ENCODE measurements at places on chromosomes 1 and 21. TPM values are rescaled to one million over a fixed set of nuclear protein-coding genes. Genes with fewer than 3 reads are reported as not detected.

Gene CFAP57
- total RNA-seq, result not detected

DNA sequence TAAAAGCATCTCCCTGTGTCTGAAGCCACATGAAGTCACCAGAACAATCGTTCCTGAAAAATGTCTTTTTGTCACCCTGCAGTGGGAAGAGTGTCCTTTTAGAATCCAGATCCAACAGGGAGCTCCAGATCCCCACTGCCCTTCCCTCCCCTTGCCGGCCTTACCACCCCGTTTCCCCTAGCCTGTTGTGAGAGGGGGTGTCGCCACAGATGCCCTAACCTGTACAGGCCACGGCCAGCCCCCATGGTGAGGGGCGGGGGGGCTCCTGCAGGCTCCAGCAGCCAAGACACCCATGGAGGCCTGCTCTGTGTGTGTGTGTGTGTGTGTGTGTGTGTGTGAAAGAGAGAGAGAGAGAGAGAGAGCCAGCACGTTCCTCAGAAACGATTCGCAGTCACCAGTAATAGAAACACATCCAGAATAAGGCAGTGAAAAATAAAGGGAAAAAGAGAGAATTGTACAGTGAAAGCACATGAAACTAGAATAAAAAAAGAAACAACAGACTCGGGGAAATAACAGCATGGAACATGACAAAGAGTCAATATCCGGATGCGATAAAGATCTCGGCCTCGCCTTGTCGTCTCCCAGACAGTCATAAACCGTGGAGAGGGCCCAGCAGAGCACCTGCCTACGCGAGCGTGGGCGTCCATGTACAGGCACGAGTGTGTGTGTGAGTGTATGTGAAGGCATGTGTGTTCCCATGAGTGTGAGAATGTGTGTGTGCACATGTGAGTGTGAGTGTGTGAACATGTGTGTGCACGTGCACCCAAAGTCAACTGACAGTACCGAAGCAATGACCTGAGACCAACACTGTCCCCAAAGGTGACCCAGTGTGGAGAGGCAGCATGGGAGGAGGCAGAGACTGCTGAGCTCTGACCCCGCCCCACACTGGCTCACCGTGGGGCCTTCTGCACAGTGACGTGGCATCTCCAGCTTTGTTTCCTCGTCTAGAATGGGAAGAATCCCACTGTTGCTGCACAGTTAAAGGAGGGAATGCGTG, 303.8 kb downstream of the NPHP4 start:
- no peak overlapping the region for H3K4me3 ChIP-seq
- no peak for DNase-seq
- no peak overlapping the region for H3K27ac ChIP-seq
- no peaks in the 10 kb centered on the region for H3K36me3 ChIP-seq
- H3K27me3 ChIP-seq, result no peaks in the 10 kb centered on the region

Gene CNR2
- 0.15 TPM for total RNA-seq

GRCh38 chr1:171405391-171405714, 80.0 kb upstream of the PRRC2C start:
- no peaks in the 10 kb centered on the region for H3K36me3 ChIP-seq
- no peak for DNase-seq
- H3K4me3 ChIP-seq, result no peak overlapping the region

DNA sequence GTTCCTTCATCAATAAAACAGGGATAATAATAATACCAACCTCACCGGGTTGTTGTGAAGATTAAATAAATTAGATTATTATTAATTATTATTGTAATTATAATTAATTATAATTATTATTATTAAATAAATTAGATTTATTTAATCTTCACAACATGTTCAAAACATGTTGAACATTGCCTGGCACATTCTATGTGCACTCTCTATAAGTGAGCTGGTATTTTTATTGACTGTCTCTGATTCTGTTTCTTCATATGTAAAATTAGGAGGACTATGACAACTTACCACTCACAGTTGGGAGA, 834 bp upstream of the C8B start:
- H3K27ac ChIP-seq, result no peak overlapping the region
- H3K4me1 ChIP-seq, result no peaks in the 10 kb centered on the region
- DNase-seq, result no peak
- H3K4me3 ChIP-seq, result no peak overlapping the region
- H3K27me3 ChIP-seq, result no peaks in the 10 kb centered on the region

DNA sequence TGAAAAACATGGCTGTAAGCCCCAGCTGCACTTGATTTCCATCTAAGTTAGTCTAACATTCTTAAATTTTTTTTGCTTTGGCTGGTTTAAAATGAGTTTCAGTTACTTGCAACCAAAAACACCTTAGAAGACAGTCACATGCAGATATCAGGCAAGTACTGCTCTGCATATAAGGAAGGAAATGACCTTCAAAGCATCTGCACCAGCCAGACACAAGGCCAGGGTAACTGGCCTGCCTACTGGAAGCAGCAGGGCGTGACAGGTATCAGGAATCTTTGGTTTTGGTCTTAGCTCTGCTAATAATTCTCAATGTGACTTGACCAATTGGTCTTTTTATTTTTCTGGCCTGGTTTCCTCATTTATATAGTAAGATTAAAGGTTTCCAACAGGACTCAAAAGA, 33.5 kb downstream of the SCYL3 start:
- H3K27me3 ChIP-seq, result no peaks in the 10 kb centered on the region
- H3K27ac ChIP-seq, result no peak overlapping the region
- H3K4me1 ChIP-seq, result no peaks in the 10 kb centered on the region
- H3K4me3 ChIP-seq, result no peak overlapping the region

DNA sequence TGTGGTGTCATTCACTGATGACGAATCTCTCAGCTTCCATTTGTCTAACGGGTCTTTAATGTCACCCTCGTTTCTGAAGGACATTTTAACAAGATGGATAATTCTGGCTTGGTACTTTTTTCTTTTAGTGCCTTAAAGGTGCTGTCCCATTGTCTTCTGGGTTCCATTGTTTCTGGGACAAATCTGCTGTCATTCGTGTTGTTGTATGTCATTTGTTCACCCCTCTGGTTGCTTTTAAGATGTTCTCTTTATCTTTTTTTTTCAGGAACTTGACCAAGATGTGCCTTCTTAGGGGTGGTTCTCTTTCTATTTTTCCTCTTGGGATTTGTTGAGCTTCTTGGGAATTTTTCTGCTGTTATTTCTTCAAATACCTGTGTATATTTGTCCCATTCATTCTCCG, 14.0 kb upstream of the MMEL1 start:
- H3K27me3 ChIP-seq, result peaks cover 8% of the 10 kb centered on the region
- H3K36me3 ChIP-seq, result no peaks in the 10 kb centered on the region
- H3K4me3 ChIP-seq, result no peak overlapping the region
- peaks cover 15% of the 10 kb centered on the region for H3K4me1 ChIP-seq
- no peak for DNase-seq

Gene PEX11B
- 14.2 TPM for total RNA-seq

DNA sequence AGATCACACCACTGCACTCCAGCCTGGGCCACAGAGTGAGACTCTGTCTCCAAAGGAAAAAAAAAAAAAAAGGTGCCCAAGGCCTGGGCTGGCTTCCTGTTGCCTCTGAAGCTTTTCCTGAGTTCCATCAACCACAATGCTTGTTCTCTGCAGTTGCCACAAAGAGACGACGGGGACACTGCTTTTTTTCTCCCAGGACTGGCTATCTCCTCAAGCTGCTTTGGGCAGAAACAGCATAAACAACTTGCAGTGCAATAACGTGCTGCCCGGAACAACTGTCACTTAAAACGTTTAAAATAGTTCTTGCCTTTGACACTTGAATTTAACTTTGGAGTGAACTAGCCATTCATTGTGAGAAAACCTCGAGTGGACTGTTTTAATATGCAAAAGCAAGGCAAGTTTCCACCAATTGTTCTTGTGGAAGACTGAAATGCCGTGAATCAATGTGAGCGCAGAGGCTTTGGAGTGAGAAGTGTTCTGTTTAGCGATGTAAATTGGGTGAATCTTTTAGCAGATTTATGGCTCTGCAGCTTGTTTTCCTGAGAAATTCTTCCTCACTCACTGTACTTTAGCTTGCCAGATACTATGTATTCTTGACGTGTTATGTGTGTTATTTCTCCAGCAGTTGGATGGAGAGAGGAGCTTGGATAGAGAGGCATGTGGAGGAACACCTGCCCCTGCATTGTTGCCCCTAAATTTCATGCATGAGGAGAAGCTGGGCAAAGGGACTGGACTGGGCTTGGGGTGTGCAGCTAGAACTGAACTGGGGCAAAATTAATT, 188.1 kb upstream of the KIAA0040 start:
- no peak for DNase-seq
- H3K4me1 ChIP-seq, result no peaks in the 10 kb centered on the region
- H3K27me3 ChIP-seq, result no peaks in the 10 kb centered on the region
- no peaks in the 10 kb centered on the region for H3K36me3 ChIP-seq
- no peak overlapping the region for H3K27ac ChIP-seq
- H3K4me3 ChIP-seq, result no peak overlapping the region

GRCh38 chr1:24386931-24387330, 26.7 kb downstream of the STPG1 start:
- H3K27me3 ChIP-seq, result no peaks in the 10 kb centered on the region
- H3K4me1 ChIP-seq, result peaks cover 29% of the 10 kb centered on the region
- no peak overlapping the region for H3K27ac ChIP-seq
- no peak overlapping the region for H3K4me3 ChIP-seq

- H3K36me3 ChIP-seq, result peaks cover 11% of the 10 kb centered on the region
- no peak overlapping the region for H3K27ac ChIP-seq
Observed at GRCh38 chr21:42301371-42302075, 13.7 kb downstream of the TFF3 start.

GRCh38 chr21:33668180-33668579, 25.9 kb downstream of the ITSN1 start:
- DNase-seq, result no peak
- H3K36me3 ChIP-seq, result no peaks in the 10 kb centered on the region
- H3K4me1 ChIP-seq, result no peaks in the 10 kb centered on the region
- no peaks in the 10 kb centered on the region for H3K27me3 ChIP-seq
- H3K27ac ChIP-seq, result no peak overlapping the region

- H3K4me1 ChIP-seq, result no peaks in the 10 kb centered on the region
- no peak for DNase-seq
- H3K4me3 ChIP-seq, result no peak overlapping the region
- no peak overlapping the region for H3K27ac ChIP-seq
- H3K36me3 ChIP-seq, result no peaks in the 10 kb centered on the region
Observed at GRCh38 chr21:45861156-45861870, 120.3 kb upstream of the COL6A1 start.

Gene NMNAT2
- not detected for total RNA-seq

GRCh38 chr1:116944613-116945012, 34.9 kb downstream of the PTGFRN start:
- no peak overlapping the region for H3K27ac ChIP-seq
- no peaks in the 10 kb centered on the region for H3K36me3 ChIP-seq
- H3K27me3 ChIP-seq, result no peaks in the 10 kb centered on the region
- no peak overlapping the region for H3K4me3 ChIP-seq
- no peaks in the 10 kb centered on the region for H3K4me1 ChIP-seq

GRCh38 chr1:159944623-159945455, 574 bp downstream of the IGSF9 start:
- peaks cover 8% of the 10 kb centered on the region for H3K4me1 ChIP-seq
- H3K36me3 ChIP-seq, result no peaks in the 10 kb centered on the region
- peaks cover 18% of the 10 kb centered on the region for H3K27me3 ChIP-seq
- H3K4me3 ChIP-seq, result no peak overlapping the region
- no peak for DNase-seq

- no peak overlapping the region for H3K27ac ChIP-seq
- no peaks in the 10 kb centered on the region for H3K27me3 ChIP-seq
- DNase-seq, result no peak
- H3K36me3 ChIP-seq, result no peaks in the 10 kb centered on the region
Observed at GRCh38 chr1:19287436-19288185, 959 bp downstream of the AKR7A3 start.

DNA sequence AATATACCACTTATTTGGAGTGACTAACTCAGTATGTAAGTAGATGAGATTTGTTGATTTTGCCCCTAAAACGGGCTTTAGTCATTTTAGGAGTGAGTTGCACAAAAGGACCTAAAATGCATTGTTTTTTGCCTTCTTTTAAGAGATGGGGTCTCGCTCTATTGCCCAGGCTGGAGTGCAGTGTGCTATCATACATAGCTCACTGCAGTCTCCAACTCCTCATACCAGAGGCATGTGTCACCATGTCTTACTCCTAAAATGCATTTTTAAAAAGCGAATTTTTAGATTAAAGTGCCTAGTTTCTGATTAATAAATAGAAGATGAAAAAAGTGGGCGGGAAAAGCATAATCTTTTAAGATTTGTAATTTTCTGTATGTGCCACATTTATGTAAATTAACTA, 11.5 kb upstream of the NEXN start:
- H3K4me3 ChIP-seq, result no peak overlapping the region
- no peak for DNase-seq
- no peak overlapping the region for H3K27ac ChIP-seq
- H3K36me3 ChIP-seq, result peaks cover 10% of the 10 kb centered on the region

Gene WDR64
- total RNA-seq, result not detected

Gene OLFM3
- not detected for total RNA-seq
